DMS153 (cell line): ENCODE measurements at places on chromosomes 1 and 21.

DNA sequence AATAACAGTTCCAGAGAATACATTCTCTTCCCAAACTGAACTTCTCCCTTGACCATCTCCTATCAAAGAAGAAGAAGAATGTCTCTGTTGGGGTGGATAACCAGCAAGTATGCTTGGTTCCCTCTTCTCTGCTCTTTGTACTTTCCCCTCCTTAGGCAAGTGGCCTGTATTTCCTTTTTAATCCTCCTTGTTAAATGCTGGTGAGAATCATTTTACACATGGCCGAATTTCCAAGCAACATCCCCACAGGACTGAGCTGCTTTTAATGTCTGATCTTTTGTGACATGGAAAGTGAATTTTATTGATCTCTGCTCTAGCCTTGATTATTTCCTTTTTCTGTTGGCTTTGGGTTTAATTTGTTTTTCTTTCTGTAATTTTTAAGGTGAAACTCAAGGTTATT is 336.7 kb downstream of the DUSP10 start:
- DNase-seq = no peak

DNA sequence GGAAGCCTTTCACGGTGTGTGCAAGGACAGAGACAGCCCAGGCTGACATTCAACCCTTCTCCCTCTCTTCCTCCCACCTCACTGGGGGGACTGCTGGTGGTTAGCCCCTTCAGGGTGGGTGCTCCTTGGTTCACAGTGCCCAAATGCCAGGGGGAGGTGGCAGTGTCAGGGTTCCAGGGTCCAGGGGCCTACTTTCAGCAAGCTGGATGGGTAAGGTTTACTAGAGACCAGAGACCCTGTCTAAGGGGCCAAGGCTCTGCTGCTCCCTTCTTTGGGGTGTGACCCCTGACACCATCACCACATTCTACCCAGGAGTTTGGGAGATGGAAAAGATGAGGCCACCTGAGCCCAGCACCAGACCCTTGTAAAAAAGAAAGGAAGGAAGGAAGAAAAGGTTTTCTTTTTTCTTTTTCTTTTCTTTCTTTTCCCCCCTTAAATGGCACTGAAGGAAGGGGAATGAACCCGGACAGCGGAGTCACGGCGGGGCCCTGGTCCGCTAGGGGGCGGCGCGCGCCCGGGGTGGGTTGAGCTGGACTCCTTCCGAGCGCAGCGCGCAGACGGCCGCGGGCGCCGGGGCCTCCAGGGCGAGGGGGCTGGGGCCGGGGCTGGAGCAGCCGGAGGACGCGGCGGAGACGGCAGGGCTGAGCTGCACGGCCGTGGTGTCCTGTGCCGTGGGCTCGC is 18.8 kb downstream of the KNCN start:
- DNase-seq = peak; percentile 41

DNA sequence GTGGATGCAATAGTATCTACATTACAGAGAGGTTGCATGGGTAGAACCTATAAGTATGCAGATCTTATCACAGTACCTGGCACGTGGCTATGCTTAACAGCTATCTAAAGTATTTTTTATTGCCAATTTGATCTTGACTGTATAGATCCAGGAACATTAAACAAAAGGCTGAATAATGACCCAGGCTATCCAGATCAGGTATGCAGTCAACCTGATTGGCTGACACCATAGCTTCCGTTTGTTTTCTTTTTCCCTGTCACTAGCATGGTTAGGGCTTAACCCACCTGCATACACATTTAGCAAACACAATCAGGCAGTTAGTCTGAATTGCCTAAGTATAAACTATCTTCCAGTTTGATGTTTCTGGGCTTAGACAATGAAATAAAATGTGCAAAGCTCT is 264.9 kb upstream of the PLXNA2 start:
- peak; percentile 47 for DNase-seq

DNA sequence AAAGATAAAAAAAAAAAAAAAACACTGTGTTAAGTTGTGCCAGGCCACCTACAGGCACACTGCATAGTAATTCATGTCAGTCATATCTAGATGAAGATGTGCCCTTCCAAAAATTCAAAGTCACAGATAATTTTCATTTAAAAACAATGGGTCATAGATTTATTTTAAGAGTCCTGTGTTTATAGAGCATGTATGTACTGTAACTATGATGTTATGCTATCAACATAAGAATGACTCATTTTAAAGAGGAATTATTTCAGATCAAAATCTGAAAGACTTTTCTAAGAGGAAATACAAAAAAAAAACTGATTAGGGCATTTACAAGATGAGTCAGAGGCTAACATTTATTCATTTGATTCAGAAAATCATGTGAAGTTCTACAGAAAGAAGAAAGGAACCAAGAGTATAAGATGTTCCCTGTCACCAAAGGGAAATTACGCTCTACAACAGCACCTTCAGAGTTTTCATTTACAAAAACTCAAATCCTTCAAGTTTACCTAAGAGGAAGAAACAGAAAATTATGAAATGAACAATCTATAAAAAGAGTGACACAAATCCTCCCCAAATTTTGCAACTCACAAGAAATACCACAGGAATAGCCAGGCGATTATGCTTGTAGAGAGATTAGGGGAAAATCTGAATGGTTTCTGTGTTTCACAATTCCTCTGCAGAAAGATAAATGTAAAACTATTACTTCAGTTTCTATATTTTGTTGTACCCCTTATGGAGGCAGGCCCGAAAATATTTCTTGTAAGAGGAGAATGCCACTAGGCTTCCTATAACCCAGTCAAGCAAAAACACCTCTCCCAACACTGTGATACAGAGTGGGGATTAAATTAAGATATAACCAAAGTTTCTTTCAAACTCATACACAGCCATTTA is 13.8 kb downstream of the TP53BP2 start:
- no peak for DNase-seq

- peak; percentile 49 for DNase-seq
Observed at GRCh38 chr1:27142464-27142863, 12.5 kb downstream of the SLC9A1 start.

- DNase-seq = no peak
Observed at GRCh38 chr1:215970406-215970805, 403.3 kb downstream of the KCTD3 start.

DNA sequence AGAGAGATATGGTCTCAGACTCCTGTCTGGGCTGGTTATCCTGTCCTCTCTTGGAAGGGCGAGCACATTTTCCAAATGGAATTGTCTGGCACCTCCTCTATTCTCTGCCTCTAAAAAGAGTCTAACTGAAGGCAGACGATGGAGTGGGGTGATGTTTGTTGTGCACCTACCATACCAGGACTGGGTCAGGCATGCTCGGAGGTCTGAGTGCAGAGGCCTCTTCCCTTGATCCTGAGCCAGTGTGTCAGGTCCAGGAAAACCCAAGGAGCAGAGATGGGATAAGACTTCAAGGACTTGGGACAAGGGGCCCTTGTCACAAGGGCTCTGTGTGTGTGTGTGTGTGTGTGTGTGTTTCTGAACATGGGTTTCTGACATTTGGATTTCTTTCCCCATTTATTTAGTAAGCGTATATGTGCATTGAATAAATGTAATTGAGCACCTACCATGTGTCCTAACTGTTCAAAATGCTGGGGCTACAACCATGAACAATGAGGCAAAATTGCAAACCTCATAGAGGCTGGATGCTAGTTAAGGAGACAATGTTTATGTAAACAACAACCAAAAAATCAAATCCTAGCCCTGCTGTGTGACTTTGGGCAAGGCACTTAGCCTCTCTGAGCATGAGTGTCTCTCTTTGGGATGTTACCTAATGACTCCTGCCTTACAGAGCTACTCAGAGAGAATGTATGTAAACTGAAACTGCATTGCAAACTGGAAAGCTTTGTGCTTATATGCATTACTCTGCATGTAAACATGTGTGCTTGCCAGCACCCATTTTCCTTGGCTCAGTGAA is 276.3 kb downstream of the FOXD2 start:
- DNase-seq = no peak

- no peak for DNase-seq
Observed at GRCh38 chr21:32182449-32182848, 96.4 kb downstream of the MIS18A start.
